ENCODE measurements at places on chromosomes 12 and 14. TPM values are rescaled to one million over a fixed set of nuclear protein-coding genes. Genes with fewer than 3 reads are reported as not detected.

DNA sequence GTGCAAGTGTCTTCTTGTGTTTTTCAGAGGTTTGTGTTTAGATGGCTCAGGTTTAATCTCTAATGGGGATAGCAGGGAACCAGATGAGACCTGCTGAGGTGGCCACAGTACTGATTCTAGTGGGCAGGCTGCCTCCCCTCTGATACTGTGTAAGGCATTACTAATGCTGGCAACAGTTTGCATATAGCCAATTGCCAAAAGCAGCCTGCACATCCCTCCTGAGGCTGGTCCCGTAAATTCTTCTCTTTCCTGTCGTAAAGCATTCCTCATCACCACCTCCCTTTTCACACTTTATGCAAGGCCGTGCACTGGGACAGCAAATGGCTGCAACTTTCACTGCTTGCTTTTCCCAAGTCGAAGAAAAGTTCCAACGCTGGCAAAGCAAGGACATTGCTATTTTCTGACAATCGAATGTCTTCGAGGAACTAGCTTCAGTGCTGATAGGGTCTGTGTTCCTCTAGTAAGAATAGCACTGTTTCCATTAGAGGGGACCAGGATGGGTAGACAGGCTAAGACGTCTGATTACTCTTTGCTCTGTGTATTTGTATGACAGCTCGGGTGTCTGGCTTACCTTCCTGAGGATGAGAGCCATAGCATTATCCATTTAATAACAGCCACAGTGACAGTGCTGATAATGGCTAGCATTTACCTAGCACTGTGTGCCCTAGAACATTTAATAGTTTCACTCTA lies 178.2 kb upstream of the HIF1A start:
- peaks cover 56% of the 10 kb centered on the region for H3K36me3 ChIP-seq
- peaks cover 58% of the 10 kb centered on the region for H3K4me1 ChIP-seq
- no peaks in the 10 kb centered on the region for H3K27me3 ChIP-seq
- H3K27ac ChIP-seq = peak overlapping the region; percentile 57
- no peak overlapping the region for H3K4me3 ChIP-seq

- H3K27me3 ChIP-seq = peaks cover 12% of the 10 kb centered on the region
- H3K36me3 ChIP-seq = no peaks in the 10 kb centered on the region
- no peak overlapping the region for H3K27ac ChIP-seq
- H3K4me1 ChIP-seq = no peaks in the 10 kb centered on the region
- H3K4me3 ChIP-seq = no peak overlapping the region
These were observed 56.3 kb upstream of the KCNA5 start for GRCh38 chr12:4987076-4988046.

GRCh38 chr12:51442324-51442723 lies 17.7 kb downstream of the SLC4A8 start:
- no peak for DNase-seq
- H3K4me3 ChIP-seq = no peak overlapping the region
- H3K4me1 ChIP-seq = peaks cover 39% of the 10 kb centered on the region
- no peak overlapping the region for H3K27ac ChIP-seq

IL26 gene
- 7.7 TPM for total RNA-seq

DNA sequence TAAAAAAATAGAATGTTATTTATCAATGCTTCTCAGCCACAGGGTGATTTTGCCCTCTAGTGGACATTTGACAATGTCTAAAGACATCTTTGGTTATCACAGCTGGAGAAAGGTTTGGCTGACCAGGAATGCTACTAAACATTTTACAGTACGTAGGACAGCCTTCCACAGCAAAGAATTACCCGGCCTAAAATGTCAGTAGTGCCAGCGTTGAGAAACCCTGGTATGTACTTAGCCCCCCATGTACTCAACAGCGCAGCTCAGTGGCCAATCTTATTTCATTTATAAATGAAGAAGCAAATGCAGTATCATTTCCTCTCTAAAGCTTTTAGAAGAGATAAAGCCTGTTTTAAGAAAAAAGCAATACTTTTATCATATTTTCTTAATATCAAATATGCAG lies 5.8 kb downstream of the MARK3 start:
- no peak overlapping the region for H3K4me3 ChIP-seq
- H3K27ac ChIP-seq = no peak overlapping the region
- peaks cover 7% of the 10 kb centered on the region for H3K36me3 ChIP-seq
- peaks cover 42% of the 10 kb centered on the region for H3K4me1 ChIP-seq
- H3K27me3 ChIP-seq = no peaks in the 10 kb centered on the region
- DNase-seq = peak; percentile 81

LRIG3 gene
- not detected for total RNA-seq

MGP gene
- not detected for total RNA-seq

- H3K4me1 ChIP-seq = no peaks in the 10 kb centered on the region
- no peak for DNase-seq
- H3K27me3 ChIP-seq = no peaks in the 10 kb centered on the region
- no peak overlapping the region for H3K27ac ChIP-seq
These were observed 9.9 kb downstream of the DHRS2 start for GRCh38 chr14:23645812-23646647.

DNA sequence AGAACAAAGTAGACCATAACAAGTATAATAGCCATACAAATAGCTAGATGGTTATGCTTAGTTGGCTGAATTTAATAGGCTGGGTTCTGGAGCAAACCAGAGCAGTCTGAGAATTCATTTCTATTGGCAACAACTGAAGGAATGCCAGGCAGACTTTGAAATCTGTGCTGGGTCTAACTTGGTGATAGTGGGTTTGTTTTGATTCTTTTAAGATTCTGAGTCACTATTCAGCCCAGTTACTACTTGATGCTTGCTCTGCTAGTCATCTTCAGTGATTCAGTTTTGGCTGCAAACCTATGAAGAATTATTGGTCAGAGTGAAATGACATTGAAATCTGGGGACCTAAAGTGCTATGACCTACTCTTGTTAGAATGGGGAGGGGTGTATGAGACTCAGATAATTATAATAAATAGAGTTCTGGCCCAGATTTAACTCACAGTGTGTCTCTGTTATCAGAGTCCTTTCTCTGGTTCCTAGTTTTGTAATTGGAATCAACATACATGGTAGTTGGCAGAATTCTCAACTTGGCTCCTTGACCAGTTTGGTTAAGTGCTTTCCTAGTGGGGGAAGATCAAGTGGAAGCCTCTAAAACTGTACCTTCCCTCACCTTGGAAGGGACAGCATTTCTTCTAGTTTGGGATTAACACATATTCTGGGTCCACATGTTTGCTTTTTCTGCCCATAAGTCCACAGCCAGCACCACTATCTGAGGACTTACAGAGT lies 43.5 kb downstream of the MNAT1 start:
- DNase-seq = no peak
- H3K27me3 ChIP-seq = no peaks in the 10 kb centered on the region
- H3K27ac ChIP-seq = no peak overlapping the region

DNA sequence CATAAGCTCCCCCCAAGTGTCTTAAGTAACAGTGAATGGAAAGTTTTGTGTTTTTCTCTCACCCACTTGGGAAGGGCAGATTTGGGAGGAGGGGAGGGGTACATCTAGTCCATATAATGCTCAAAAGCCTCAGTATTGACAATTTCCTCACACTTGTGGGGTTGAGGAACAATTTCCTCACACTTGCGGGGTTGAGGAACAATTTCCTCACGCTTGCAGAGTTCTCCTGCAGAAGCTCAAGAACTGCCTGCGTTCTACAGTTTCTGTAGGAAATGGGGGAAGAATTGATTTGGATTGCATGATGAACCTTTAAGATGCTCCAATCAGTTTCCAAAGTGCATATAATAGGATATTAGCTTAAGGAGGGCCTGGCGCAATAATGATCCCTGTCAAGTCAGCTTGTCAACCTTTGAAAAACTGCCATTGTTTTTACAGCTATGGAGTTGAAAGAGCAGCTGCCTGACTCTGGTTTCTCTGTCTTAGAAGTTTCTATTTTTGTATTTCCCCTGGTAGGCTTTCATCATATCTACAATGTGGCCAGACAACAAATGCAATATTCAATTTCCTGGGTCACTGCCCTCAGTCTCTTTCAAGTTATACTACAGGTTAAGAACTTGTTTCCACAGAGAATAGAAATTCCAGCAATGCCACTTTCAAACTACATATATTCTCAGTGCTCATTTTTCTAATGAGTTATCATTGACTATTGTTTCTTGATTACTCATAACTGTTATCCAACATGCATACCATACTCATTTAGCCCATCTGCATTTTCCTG lies 66.5 kb downstream of the PLEKHG7 start:
- DNase-seq = no peak
- peaks cover 14% of the 10 kb centered on the region for H3K4me1 ChIP-seq
- no peak overlapping the region for H3K4me3 ChIP-seq
- H3K27me3 ChIP-seq = no peaks in the 10 kb centered on the region

NELL2 gene
- total RNA-seq = 27.5 TPM

- no peaks in the 10 kb centered on the region for H3K36me3 ChIP-seq
- H3K27me3 ChIP-seq = peaks cover 2% of the 10 kb centered on the region
- H3K4me1 ChIP-seq = no peaks in the 10 kb centered on the region
These were observed 34.8 kb downstream of the MEG3 start for GRCh38 chr14:100860556-100861187.

PPP1R12A gene
- total RNA-seq = 78.9 TPM

ITGA7 gene
- 1.5 TPM for total RNA-seq

TAS2R20 gene
- total RNA-seq = 2.1 TPM

DNA sequence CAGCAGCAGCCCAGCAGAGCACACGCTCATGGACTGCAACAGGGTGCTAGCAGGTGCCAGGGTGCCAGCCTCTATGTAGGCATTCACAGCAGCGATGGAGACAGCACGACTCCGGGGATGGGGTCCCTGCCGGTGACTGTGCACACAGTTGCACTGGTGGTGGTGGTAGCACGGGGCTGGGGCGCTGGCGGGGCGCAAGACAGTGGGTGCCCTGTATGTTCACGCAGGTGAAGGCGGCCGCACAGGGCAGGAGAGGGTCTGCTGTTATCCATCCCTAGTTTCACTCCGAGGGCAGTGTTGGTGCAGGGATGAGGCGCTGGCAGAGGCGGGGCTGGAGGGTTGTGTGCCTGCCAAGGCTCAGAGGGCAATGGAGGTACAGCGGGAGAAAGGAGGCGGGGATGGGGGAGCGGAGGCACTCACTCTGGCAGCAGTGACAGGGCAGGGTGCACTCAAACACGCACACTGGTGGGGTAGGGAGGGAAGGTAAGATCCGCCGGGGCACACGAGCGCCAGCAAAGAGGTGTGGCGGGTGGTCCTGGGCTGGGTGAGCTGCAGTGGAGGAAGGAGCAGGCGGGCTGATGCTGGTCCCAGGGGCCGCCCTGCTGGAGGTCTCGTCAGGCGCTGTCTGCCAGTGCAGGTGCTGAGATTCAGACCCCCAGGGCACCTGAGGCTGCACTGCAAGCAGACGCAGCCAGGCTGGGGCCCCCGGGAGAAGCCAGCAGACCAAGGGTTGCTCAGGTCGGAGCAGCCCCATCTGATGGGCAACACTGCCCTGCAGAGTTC lies 76.7 kb downstream of the GALC start:
- H3K4me1 ChIP-seq = no peaks in the 10 kb centered on the region
- H3K4me3 ChIP-seq = no peak overlapping the region
- H3K27me3 ChIP-seq = peaks cover 7% of the 10 kb centered on the region
- no peaks in the 10 kb centered on the region for H3K36me3 ChIP-seq
- no peak overlapping the region for H3K27ac ChIP-seq

DNA sequence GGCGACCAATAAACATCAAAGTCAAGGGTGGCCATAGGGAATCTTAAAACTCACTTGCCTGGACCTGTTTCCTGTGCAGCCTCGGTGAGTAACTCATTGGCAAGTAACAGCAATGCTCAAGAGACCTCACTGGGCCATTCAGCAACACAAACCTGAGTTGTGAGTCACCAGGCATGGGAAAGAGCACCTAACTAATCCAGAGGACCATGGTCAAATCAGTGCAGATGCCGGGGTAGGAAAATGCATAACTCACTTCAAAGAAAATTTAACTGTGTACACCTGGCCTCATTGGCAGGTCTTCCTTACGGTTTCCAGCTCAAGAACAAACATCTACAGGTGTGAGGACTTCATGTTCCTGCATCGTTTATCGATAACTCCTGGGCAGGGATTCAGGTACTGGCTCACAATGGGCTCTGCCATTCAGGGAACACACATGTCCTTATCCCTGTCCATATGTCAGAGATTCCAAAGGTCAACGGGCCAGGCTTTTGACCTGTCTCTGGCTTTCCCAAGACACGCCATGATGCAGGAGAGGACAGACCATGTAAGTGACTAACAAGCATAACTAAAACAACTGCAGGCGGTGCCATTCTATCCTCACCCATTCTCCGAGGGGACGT lies 211.8 kb downstream of the ANO2 start:
- no peaks in the 10 kb centered on the region for H3K36me3 ChIP-seq
- H3K27ac ChIP-seq = no peak overlapping the region
- H3K4me3 ChIP-seq = no peak overlapping the region
- DNase-seq = no peak
- H3K4me1 ChIP-seq = no peaks in the 10 kb centered on the region

DNA sequence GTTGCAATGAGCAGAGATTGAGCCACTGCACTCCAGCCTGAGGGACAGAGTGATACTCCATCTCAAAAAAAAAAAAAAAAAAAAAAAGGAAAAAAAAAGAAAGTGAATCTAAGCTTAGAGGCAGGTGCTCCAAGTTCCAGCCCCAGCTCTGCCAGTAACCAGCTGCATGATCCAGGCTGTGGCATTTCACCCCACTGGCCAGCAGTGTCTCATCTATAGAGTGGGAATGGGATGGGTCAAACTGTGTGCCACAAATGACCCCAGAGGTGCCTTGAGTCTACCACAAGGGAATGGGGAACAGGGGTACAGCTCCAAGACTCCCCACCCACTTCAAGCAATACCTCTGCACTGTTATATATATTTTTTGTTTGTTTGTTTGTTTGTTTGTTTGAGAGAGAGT lies 5.0 kb downstream of the PLEKHD1 start:
- H3K4me3 ChIP-seq = no peak overlapping the region
- H3K4me1 ChIP-seq = no peaks in the 10 kb centered on the region
- peaks cover 44% of the 10 kb centered on the region for H3K27me3 ChIP-seq

DNA sequence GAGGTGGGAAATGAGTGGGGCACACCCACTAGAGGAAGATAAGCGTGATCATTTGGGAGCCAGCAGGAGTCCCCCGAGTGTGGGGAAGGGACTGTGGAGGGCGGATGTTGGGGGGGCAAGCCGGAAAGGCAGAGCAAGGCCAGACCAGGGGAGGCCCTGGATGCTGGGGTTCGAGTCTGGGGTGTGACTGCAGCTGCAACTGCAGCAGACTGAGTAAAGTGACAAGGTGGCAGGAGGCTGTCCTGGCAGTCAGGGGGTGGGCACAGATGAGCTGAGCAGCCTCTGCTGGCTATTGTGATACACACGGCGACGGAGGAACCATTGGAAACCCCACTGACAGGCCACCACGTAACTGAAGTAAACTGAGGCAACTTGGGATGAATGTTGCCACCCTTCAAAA lies 110.2 kb downstream of the LGMN start:
- H3K27me3 ChIP-seq = peaks cover 8% of the 10 kb centered on the region
- H3K36me3 ChIP-seq = peaks cover 6% of the 10 kb centered on the region
- no peak overlapping the region for H3K27ac ChIP-seq
- no peak for DNase-seq
- peaks cover 7% of the 10 kb centered on the region for H3K4me1 ChIP-seq
- H3K4me3 ChIP-seq = no peak overlapping the region

TAS2R50 gene
- total RNA-seq = 0.56 TPM

All from activated CD4-positive, alpha-beta T cell treated with anti-CD3 and anti-CD28 coated beads, Interleukin-2, amount 10 ng/mL, durations not matched to agents 24 days and 14 days (primary cell).